Activated CD8-positive, alpha-beta memory T cell treated with anti-CD3 and anti-CD28 coated beads for 1 hour (primary cell): ENCODE measurements at places on chromosomes 6 and 20.

DNA sequence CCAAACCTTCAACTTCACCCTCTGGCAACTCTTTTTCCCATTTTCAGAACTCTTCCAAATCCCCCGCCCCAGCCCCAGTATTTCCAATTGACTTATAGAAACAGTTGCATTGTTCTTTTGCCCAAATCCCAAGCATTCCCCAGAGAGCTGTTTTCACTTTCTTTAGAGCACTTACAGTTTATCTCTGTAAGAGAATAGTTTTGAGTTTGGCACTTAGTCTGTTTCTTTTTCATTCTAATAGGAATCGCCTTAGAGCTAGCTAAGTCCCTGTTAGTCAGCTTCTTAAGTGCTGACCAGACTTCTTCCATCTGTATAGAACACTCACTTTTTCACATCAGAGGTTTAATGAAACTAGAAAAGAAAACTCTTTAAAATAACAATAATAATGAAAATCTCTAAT, 374.2 kb upstream of the FLRT3 start:
- DNase-seq: no peak

DNA sequence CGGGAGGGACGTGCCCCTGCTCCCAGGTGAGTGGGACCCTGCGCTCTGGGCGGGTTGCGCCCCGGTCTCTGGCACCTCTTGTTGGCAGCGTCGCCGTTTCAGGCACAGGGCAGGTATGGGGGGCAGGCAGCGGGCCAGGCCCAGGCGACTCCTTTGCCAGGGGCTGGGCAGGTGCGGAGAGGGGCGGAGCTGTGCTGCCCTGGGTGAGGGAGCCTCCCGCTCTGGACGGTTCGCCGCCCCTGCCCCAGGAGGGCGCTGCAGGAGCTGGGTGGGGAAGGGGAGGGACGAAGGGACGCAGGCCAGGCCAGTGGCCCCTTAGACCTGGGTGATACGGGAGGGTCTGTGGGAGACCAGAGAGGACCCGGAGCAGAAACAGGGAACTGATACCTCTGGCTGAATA, 663.9 kb upstream of the DEFB115 start:
- DNase-seq: no peak

GRCh38 chr6:166636191-166636933, 9.3 kb upstream of the RPS6KA2 start:
- no peak for DNase-seq

- DNase-seq: no peak
Observed at GRCh38 chr6:109516929-109517328, 33.9 kb upstream of the ZBTB24 start.

- DNase-seq: no peak
Observed at GRCh38 chr20:37315452-37316110, 26.1 kb downstream of the MANBAL start.

DNA sequence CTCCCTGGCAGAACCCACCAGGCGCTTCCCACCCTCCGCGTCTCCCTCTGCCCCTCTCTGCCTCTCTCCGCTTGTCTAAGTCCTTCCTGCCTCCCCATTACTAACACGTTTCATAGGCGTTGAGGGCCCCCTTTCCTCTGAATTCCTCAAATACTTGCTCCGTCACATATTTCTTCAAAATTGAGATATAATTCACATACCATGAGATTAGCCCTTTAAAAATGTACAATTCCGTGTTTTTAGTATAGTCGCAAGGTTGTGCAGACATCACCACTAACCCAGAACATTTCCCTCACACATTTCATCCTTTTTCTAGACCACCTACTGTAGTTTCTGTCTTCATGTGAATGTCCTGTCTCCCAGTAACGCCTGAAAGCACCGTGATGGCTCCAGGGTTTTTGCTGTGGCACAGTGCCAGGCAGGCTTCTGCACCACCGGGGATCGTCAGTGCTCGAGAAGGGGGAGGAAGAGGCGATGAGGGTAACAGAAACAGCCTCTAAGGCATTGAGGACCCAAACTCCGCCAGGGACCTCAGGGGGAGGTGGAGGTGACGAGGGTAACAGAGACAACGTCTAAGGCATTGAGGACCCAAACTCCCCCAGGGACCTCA, 141.9 kb upstream of the SNX9 start:
- DNase-seq: no peak

DNA sequence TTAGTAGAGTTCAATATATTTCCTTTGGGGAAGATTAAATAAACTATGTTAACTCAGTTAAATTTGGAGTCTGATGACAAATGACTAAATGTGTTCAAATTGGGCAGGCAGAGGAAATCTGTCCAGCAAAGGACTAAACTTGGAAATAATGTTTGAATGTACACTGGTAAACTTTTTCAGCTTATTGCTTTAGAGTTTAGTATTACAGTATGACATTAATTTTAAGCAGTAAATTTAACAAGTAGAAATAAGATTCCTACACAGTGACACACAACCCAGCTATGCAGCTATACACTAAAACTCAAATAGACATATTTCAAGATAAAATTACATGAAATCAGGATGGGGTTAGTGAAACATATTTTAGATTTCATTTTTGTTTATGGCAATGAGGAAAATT, 42.6 kb upstream of the HDGFL1 start:
- DNase-seq: no peak

- DNase-seq: no peak
Observed at GRCh38 chr6:123383718-123384117, 253.0 kb downstream of the TRDN start.

DNA sequence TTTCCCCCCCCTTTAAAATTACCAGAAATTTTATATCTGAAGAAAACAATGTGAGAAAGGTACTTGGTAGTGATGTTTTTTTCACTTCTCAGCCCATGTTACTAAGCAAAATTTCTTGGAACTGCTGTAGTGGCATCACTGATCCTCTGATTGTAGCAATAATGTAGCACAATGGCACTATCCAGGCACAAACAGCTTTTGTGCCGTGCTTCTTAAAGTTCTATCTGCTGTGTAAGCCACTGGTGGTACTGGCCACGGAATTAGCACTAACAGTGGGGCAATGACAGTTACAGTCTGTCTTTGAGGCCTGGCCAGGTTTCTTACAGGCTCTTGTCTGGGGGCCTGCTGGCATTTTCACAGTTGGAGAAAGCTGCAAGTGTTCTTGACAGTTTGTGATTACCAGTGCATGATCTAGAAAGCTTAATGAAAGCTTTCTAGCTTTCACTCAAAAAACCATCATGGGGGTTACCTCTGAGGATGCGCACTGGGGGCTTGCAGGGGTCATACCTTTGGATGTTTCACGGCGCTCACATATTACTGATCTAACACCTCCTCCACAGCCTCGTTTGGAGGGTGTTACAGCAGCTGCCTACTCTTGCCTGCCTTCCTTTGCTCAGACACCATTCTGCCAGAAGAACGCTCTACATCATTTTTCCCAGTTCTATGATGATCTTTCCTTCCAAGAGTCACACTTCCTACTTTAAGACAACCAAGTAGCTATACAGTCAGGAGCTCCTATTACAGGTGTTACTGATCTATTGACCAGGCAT, 58.4 kb upstream of the ARMH2 start:
- DNase-seq: no peak

DNA sequence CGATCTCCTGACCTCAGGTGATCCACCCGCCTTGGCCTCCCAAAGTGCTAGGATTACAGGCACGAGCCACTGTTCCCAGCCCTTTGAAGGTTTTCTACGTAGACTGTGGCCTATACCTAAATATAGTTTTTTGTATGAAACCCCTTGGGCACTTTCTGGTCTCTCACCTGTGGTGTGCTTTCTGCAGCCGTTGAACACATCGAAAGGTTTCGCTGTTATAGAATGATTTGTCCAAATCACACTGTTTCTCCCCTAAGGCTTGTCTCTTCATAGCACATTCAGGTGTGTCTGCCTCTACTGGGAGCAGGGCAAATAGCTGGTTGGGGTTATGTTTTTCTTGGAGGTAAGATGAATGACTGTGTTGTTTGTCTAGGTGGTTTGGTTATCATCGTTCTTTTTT, 597.9 kb downstream of the RNF144B start:
- no peak for DNase-seq

DNA sequence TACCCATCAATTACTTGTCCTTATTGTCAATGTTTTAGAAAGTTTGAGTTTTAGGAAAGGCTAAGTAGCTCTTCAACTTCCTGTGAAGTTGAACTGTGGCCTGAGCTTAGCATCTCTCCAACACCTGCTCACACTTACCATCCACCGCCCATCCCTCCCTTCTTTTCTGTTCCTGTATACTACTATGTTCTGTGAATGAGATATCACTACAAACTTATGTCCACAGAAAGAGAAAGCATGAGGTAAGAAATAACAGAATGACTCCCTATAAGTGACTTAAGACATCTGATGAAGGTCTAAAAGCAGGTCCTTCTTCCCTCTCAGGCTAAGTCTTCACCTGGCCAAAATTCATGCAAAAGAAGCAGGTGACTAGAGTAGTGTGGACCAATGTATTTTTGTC, 246.3 kb upstream of the PREP start:
- DNase-seq: no peak

- no peak for DNase-seq
Observed at GRCh38 chr6:70758883-70759282, 91.2 kb downstream of the SMAP1 start.

- no peak for DNase-seq
Observed at GRCh38 chr6:108580646-108581045, 19.9 kb downstream of the FOXO3 start.

- no peak for DNase-seq
Observed at GRCh38 chr6:4624726-4625125, 151.5 kb upstream of the CDYL start.

DNA sequence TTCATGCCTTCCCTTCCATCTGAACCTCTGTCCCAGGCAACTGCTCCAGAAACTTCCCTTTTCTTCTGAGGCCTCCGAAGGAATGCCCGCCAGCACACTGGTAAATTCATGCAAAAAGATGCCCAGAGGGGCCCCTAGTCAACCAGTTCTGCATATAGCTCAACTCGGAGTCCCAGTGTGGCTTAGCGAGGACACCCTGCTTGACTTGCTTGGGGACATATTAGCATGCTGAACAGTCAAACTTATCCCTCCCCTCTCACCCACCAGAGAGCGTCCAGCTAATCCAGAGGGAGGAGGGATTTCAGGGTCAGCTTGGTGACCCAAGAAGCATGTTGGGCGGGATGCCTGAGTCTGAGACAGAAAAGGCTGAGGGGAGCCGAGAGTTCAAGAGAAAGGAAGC, 23.0 kb upstream of the MDFI start:
- DNase-seq: no peak

DNA sequence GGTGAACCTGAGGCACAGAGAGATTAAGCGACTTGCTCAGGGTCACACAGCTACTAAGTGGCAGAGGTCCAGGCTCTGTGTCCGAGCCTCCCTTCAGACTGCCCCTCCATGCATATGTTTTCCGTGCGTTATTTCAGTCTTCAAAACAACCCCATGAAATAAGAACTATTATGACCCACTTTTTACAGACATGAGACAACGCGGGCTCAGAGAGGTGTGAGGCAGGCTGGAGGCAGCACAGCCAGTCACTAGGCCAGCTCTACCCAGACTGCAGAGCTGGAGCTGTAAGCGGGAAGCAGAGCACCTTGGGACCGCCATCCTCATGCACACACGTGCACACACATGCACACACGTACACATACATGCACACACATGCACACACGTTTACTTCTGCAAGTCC, 62.3 kb downstream of the PSMG4 start:
- DNase-seq: no peak

- DNase-seq: no peak
Observed at GRCh38 chr6:109194880-109195279, 99.6 kb downstream of the CEP57L1 start.

GRCh38 chr20:21159658-21160380, 33.9 kb downstream of the KIZ start:
- no peak for DNase-seq

DNA sequence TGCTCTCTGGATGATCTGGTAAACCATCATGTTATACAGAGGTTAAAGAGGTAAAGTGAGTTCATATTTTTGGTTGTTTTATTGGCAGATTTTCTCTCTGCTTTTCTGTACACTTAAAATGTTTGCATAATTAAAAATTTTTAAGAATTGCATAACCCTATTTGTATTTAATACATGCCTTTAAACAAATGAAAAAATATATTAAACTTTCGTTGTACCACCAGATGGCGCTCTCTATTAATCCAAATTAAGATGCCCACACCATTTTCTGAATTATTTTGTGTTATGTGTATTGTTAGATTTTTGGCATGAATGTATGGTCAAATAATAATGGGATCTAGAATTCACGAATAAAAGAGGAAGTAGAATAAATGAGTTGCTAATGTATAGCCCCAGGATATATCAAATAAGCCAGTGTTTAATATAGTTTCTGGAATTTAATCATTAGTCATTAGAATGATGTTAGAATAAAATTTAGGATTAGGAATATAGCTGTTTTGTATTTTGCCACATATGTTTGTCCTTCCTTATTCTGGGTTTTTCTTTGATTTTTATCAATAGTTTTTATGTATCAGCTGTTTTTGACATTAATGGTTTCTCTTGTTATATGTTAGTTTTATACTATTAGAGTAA, 38.9 kb downstream of the SMAP1 start:
- no peak for DNase-seq

DNA sequence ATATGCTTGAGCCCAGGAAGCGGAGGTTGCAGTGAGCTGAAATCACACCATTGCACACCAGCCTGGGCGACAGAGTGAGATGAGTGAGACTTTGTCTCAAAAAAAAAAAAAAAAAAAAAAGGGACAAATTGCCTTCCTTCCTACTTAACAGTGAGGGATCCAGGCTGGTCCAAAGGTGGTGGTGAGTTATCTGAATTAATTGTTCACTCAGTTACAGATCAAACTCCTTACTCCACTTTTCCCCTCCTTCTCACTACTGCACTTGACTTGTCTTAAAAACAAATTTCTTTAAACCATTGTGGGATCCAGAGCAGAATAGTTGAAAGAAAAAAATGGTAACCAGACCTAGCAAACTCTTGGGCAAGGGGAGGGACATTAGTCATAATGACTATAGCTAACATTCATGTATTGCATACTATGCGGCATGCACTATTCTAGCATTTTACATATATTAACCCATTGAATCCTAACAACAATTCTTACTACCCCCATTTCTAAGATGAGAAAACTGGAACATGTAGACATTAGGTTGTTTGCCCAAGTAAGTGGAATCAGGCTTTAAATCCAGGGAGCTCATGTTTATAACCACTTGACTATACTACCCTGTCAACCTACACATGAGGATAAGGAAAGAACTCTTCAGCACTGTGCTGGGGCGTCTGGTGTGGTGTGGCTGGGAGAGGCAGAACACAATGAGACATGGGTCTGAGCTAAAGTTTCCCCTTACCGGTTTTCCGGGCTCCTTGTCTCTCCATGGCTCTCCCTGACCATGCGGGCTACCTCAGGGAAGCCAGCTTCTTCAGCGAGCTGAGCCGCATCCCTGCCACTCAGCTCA, 1.5 kb downstream of the GPANK1 start:
- DNase-seq: no peak
